Large intestine (tissue), 12 donors: ENCODE measurements at places on chromosomes 4 and X.

- DNase-seq: no peak
Observed at GRCh38 chr4:77650787-77651186, 45.2 kb downstream of the CXCL13 start.

GRCh38 chrX:68343551-68343950, 89.7 kb downstream of the OPHN1 start:
- no peak for DNase-seq

- DNase-seq: no peak
Observed at GRCh38 chr4:15043922-15044321, 41.6 kb downstream of the CPEB2 start.

DNA sequence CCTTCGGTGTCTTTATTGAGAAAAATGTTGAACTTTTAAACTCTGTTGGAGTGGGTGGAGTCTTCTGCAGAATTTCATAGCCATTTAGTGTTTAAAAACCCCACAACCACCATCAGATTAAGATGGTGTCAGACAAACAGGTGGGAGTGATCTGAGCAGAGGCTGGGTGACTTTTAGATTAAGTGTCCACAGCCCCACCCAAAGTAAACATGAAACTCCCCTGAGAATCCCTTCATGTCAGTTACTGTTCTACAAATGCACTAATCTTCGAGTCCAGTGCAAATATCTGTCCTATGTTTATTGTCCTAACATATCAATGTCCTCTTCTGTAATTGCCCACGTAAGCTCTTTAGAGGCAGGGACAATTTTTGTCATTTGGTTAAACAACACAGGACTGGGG, 175.6 kb upstream of the RBPJ start:
- DNase-seq: peak; percentile 89

DNA sequence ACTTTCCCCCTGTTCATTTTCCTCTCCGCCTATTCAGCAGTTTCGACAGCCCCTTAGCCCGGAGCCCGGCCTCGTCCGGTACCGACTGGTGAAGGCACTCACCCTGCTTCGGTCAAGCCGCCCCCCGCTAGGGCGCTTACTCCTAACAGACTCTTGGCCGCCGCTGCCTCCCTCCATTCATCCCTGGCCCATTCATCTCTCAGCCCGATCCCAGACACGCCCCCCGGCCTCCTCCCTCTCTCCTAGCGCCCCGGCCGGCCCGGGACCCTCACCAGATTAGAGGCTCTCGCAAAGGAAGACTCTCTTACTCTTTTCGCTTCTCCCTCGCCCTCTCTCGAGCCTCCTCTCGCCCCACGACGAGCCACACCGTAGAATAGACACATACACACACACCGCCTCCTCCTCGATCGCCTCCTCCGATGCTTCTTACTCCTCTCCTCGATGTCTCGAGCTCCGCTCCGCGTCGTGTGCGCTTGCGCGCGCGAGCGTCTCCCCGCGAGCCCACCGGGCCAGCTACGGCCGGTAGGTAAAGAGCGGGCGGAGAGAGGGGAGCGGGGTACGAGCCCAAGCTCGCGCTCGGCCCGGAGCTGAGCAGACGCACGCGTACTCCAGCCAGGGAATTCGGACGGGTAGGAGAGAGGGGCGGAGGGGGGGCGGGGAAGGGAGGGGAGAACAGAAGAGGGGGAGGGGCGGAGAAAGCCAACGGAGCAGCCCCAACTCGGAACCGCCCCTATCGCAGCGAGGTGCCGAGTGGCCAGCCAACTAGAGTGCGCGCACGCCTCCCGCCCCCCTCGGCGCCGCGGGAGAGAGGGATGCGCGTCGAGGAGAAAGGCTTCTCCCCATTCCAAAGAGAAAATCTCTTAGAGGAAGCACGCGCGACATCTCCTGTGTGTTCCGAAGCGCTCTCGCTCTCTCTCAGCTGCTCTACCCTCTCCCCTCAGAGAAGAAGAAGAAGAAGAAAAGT, at the start of gene WNK3:
Gene WNK3, minus strand, starts transcription at position 633 of the 964 bp plus-strand sequence.
- peak; percentile 48 for DNase-seq

- no peak for DNase-seq
Observed at GRCh38 chr4:160265014-160265413, 1162.1 kb downstream of the RAPGEF2 start.

DNA sequence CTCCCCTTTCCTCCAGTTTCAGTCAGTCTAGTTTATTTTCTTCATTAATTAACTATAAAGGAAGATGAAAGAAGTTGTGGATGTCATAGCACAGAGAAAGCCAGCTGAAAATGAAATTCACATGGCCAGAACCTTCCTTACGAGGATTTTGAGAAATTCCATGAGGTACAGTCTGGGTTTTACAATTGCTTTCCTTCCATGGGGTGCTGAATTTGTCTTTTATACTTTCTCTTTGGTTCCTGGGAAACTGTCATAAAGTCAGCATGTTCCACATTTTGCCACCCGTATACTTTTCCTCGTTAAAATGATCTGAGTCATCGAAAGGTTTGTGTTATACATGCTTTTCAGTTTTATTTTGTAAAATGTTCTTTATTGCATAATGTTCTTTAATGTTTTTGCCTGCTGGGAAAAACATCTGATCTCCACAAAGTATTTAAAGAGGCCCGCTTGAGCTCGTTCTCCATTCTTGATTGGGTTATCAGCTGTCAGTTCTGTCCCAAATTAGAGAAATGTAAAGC, 78.1 kb upstream of the CLDN34 start:
- no peak for DNase-seq

DNA sequence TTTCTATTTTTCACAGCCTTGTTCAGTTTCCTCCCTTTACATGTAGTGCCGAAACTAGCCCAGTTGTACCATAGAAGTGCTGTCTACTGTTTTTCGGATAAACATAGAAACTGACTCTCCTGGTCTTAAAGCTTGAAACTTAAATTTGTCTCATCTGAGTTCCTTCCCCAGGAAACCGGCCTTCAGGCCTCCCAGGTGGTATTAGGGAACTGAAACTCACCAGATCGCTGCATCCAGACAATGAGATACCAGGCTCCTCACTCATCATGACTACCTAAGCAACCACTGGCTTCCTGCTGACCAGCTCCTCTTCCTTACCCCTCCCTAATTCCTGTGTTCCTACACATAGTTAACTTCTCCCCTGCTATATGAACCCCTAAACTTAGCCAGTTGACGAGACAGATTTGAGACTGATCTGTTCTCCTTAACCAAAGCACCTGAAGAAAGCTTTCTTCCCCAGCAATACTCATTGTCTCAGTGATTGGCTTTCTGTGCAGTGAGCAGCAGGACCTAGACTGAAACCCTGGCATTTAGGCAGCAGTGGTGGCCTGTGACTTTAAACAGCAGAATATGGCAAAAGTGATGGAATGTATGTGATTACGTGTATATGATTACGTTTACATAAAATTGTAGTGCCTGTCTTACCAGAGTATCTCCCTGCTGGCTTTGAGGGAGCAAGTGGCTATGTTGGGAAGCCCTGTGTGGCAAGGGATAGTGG, 959.1 kb upstream of the LCORL start:
- DNase-seq: no peak

DNA sequence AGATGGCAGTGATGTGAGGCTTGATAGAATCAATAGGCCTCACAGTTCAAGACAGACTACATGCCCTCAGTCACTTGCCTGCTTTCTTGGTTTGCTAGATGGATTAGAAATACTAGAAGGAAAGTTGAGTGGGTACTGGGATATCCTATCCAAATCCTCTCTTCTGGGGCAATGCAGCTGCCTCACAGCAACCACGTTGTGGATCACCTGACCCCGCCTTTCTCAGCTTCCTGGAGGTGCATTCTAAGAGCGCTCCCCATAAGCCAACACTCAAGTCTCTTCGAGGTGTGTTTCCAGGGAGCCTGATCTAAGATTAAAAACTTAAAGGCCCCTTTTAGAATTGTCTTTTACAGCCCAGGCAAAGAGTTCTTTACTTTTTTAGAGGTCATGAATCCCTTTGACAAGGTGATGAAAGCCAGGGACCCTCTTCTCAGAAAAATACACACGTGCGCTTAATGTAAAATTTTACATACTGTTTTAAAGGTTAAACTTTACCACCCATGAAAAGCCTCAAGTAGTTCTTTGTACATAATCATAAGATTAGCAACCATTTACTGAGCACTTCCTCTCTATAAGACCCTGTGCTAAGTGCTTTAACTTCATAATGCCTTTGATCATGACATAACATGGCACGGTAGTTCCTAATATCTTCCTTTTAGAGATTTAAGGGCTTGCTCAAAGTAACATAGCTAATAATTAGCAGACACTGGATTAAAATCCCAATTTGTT, 840 bp upstream of the RPL34 start:
- no peak for DNase-seq

- DNase-seq: no peak
Observed at GRCh38 chr4:158002173-158002572, 170.7 kb downstream of the GASK1B start.

GRCh38 chr4:87732033-87732765, 67.2 kb upstream of the IBSP start:
- no peak for DNase-seq

DNA sequence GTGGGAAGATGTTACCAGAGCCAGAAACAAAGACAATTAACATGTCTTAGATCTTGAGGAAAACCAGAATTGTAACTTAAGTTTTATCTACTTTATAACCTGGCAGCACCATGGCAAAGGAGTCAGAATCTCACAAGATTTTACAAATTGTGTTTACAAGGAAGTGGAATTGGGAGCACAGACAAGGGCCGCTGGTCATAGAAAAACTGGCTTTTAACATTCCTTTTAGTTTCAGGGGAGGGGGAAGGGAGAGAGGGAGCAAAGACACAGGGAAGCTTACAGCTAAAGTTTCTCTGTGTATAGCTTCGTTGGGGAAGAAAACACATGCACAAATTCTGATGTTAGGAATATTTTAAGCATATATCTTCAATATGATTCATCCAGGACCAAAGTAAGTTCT, 10.3 kb upstream of the UGT2B11 start:
- no peak for DNase-seq
